ENCODE measurements at places on chromosomes 1 and 21. TPM values are rescaled to one million over a fixed set of nuclear protein-coding genes. Genes with fewer than 3 reads are reported as not detected.

- H3K4me1 ChIP-seq: no peaks in the 10 kb centered on the region
- no peak overlapping the region for H3K4me3 ChIP-seq
- no peaks in the 10 kb centered on the region for H3K36me3 ChIP-seq
- H3K27ac ChIP-seq: no peak overlapping the region
Observed at GRCh38 chr1:31401241-31401640, 11.8 kb upstream of the SERINC2 start.

- H3K4me1 ChIP-seq: no peaks in the 10 kb centered on the region
- H3K27ac ChIP-seq: no peak overlapping the region
- no peak for DNase-seq
- H3K36me3 ChIP-seq: no peaks in the 10 kb centered on the region
Observed at GRCh38 chr1:168606096-168606495, 29.7 kb downstream of the XCL1 start.

DNA sequence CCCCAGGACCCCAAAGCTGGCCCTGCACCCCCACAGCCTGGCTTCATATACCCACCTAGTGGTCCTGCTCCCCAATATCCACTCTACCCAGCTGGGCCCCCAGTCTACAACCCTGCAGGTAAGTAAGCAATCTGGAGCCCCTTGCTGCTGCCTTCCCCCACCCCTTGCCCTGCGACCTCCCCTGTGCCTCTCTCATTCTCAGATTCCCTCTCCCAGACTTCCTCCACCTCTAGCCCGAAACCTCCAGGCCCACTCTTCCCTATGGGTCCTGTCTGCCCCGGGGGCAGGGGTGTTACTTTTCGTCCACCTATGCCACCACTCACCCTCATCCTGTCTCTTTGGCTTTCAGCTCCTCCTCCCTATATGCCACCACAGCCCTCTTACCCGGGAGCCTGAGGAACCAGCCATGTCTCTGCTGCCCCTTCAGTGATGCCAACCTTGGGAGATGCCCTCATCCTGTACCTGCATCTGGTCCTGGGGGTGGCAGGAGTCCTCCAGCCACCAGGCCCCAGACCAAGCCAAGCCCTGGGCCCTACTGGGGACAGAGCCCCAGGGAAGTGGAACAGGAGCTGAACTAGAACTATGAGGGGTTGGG lies 2.9 kb downstream of the SHISA4 start:
- no peak overlapping the region for H3K27ac ChIP-seq
- peaks cover 52% of the 10 kb centered on the region for H3K4me1 ChIP-seq
- H3K4me3 ChIP-seq: no peak overlapping the region
- no peaks in the 10 kb centered on the region for H3K27me3 ChIP-seq
- H3K36me3 ChIP-seq: no peaks in the 10 kb centered on the region

- H3K27ac ChIP-seq: no peak overlapping the region
- H3K27me3 ChIP-seq: no peaks in the 10 kb centered on the region
- H3K4me1 ChIP-seq: no peaks in the 10 kb centered on the region
- H3K36me3 ChIP-seq: peaks cover 47% of the 10 kb centered on the region
Observed at GRCh38 chr1:178020968-178021640, 51.2 kb upstream of the SEC16B start.

DNA sequence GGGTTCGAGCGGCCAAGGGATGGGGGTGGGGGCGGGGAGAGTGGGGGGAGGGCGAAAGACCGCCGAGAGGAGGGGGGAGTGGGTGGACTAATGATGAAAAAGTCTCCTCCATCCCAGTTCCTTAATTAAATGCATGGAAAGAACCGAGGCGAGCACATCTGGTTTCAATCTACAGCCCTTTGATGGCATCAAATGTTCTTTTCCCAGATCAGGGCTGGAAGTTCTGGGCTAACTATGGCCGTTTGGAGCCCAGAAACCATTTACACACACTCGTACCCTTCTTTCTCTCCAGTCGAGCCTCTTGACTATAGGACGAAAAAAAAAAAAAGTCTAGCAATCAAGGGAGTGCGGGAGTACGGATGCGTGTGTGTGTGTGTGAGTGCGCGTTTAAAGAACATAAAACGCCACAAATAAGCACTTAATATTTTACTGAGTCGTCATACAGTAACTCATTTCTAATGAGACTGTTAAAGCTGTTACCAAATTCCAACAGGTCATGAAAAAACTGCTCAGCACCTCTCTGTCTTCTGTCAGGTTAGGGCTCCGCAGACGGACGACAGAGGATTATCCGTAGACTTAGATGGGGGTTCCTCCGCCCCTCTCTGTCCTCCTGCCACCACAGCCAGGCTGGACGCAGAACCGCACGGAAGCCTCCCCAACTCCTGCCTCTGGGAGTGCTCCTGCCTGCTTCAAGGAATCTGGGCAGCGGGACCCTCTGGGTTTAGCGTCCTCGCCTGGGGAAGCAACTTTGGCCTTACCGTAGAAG lies 2.1 kb upstream of the PRRX1 start:
- peak overlapping the region; percentile 86 for H3K27ac ChIP-seq
- no peaks in the 10 kb centered on the region for H3K36me3 ChIP-seq

DNA sequence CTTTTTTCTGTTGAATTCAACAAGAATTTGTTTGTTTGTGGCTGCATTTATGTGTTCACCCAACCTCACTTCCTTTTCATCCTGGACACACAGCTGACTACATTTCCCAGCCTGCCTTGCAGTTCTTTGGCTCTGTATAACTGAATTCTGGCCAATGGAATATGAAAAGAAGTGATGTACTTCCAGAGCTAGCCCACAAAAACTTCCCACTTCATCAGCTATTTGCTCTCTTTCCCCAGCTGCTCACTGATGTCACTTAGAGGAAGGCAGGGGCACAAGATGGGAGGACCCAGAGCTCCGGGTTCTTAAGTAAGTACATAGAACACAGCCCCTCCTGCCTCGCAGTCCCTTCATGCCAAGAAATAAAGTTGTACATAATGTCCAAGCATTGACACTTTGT lies 235.0 kb upstream of the FGGY start:
- no peaks in the 10 kb centered on the region for H3K36me3 ChIP-seq
- DNase-seq: peak; percentile 89
- no peaks in the 10 kb centered on the region for H3K27me3 ChIP-seq

DNA sequence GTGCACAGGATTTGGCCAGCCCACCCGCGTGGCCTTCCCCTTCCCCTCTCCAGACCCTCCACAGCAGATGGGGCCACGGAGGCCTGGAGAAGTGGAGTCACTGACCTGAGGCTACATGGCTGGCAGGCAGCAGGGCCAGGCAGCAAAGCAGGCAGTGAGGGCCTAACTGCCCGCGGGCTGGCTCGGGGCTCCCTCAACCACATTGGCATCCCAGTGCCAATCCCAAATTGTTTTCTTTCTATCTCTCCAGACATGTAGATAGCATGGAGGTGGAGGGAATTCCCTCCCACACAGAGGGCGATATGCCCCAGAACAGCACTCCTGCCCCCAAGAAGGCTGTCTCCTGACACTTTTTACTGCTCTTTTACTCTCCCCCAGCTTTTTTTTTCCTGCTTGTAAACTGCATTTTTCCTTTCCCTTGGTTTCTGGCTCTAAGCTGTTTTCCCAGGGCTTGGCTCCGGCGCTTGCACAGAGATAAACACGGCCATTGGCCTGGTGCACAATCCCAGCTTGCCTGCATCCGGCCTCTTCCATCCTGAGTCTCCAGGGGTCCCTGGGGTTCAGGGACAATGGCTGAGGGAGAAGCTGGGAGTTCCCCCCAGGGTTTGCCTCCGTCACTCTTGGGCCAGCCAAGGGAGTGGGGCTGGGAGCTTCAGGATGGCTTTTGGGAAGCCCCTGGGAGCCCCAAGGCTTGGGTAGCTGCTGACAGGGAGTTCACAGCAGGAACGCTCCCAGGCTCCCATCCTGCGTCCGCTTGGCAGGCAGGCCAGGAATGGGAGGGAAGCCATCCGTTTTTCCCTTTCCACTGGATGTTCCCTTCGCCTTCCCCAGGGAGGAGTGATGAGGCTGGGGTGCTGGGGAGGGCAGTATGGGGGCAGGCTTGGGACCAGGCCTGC lies 7.0 kb downstream of the EPHX1 start:
- H3K4me3 ChIP-seq: peak overlapping the region; percentile 1
- H3K27ac ChIP-seq: peak overlapping the region; percentile 85
- peak; percentile 77 for DNase-seq
- no peaks in the 10 kb centered on the region for H3K27me3 ChIP-seq
- H3K36me3 ChIP-seq: no peaks in the 10 kb centered on the region
- no peaks in the 10 kb centered on the region for H3K4me1 ChIP-seq

DNA sequence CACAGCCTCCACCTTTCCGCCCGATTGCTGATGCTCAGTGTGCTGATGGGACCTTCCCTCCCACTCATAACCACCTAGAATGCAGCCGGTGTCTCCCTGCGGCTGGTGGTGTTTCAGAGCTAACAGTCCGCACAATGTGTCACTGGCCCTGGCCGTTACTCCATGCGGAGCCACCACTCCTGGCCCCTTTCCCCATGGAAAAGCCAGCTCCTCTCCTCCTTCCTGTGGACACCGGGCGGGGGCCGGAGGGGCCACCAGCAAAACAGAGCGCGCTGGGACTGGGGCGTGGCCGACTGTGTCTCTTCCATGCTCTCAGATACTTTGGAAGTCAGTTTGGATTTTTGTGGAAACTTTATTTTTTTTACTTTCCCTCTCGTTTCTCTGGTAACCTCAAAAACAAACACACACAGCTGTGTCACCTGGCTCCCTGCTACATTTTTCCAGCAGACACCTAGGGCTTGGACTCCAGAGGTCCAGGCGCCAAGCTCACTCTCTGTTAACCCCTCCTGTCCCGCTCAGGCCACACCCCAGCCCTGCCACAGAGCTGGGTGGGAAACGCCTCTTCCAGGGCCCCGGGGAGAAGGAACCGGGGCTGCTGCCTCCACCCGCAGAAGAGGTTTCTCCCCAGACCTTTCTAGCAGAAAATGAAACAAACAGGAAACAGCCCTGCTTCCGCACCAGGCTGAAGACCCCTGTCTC lies 32.5 kb upstream of the COL6A2 start:
- no peaks in the 10 kb centered on the region for H3K36me3 ChIP-seq
- no peak overlapping the region for H3K4me3 ChIP-seq
- H3K4me1 ChIP-seq: no peaks in the 10 kb centered on the region
- H3K27me3 ChIP-seq: no peaks in the 10 kb centered on the region
- peak overlapping the region; percentile 81 for H3K27ac ChIP-seq

- no peak overlapping the region for H3K4me3 ChIP-seq
- no peaks in the 10 kb centered on the region for H3K4me1 ChIP-seq
- H3K27me3 ChIP-seq: no peaks in the 10 kb centered on the region
- H3K36me3 ChIP-seq: no peaks in the 10 kb centered on the region
- H3K27ac ChIP-seq: no peak overlapping the region
Observed at GRCh38 chr1:92886886-92887419, 55.1 kb downstream of the RPL5 start.

- H3K36me3 ChIP-seq: peaks cover 35% of the 10 kb centered on the region
- H3K27me3 ChIP-seq: no peaks in the 10 kb centered on the region
- H3K4me3 ChIP-seq: peak overlapping the region; percentile 85
- no peaks in the 10 kb centered on the region for H3K4me1 ChIP-seq
- H3K27ac ChIP-seq: peak overlapping the region; percentile 86
- no peak for DNase-seq
Observed at GRCh38 chr21:45982092-45982757, 655 bp downstream of the COL6A1 start.

Gene CELA3A
- not detected for total RNA-seq

Gene MCM3AP
- total RNA-seq: 35.7 TPM

Gene HAPLN2
- total RNA-seq: 1.2 TPM
